Astrocyte (in vitro differentiated cells and primary cell): ENCODE measurements at places on chromosomes 4 and X.

DNA sequence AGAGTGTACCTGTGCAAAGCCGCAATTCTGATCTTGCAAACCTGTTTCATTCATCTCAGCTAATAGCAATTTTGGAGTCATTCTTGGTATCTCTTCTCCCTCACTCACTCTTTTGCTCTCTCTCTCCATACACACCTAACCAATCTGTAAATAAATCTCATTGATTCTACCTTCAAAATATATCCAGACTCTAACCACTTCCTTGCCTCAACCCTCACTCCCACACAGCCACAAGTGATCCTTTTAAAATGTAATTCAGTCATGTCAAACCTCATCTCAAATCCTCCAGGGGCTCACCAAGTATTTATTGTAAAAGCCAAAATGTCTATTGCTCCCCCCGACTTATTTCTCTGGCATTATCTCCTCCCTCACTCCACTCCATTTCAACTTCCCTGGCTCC lies 51.7 kb upstream of the SLC10A4 start:
- no peak for DNase-seq

DNA sequence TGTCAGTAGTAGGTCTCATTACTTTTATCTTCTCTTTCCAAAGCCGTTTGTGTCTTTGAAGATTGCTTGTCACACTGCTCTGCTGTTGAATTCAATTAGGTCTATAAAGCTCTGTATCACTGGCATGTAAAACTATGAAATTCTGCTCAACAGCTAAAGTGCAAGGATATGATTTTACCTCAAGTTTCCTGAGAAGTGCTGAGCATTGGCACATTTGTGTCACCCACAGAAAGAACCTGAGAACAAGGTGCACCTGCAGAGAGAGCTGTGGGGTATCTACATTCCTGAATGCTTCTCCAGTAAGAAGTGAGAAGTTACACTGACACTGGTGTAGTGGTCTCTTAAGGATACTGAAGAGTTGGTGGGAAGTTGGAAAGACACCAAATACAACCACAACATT lies 274.0 kb downstream of the INPP4B start:
- no peak for DNase-seq

DNA sequence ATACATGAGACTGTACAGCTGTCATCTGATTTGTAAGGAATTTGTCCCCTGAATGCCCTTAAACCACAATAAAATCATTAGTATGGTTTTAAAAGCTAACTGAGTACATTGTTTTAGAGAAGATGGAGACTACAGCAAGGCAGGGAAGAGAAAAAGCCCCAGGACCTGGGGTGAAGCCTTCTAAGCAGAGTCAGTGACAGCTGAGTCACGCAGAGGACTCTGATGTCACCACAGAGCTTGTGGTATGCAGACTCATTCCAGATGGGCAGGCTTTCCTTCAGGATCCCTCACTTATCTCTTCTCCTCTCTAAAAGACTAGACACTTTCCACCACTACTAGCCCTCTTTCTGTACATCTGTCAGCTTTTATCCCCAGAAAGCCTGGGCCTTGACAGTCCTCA lies 97.1 kb upstream of the ATOH1 start:
- DNase-seq = peak; percentile 3

GRCh38 chrX:2468261-2469195 lies 32.2 kb downstream of the DHRSX start:
- DNase-seq = no peak

GRCh38 chr4:145098675-145099037 lies 545 bp downstream of the ABCE1 start:
- DNase-seq = peak; percentile 64

- no peak for DNase-seq
Measured at GRCh38 chr4:17491196-17491595, 20.7 kb downstream of the QDPR start.

- DNase-seq = peak; percentile 85
Measured at GRCh38 chrX:45011131-45011530, 138.1 kb downstream of the KDM6A start.

- peak; percentile 40 for DNase-seq
Measured at GRCh38 chrX:72046447-72046846, 85.3 kb downstream of the RTL5 start.

DNA sequence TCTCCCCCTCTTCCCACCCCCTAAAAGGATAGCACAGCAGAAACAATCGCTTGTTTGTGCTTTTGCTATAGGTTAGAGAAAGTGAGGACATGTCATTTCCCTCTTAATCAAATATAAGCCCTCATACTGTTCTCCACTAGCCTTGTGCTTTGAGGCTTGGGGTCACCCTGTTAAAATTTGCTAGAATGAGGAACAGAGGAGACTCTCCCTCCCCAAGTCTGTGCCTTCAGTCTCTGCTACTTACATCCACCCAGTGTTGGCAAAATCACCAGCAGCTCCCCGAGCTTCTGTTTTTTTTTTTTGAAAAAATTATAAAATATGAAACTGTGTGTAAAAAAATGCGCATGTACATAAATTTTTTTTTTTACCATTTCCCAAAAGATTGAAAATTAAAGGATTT lies 19.3 kb downstream of the KLF3 start:
- no peak for DNase-seq

DNA sequence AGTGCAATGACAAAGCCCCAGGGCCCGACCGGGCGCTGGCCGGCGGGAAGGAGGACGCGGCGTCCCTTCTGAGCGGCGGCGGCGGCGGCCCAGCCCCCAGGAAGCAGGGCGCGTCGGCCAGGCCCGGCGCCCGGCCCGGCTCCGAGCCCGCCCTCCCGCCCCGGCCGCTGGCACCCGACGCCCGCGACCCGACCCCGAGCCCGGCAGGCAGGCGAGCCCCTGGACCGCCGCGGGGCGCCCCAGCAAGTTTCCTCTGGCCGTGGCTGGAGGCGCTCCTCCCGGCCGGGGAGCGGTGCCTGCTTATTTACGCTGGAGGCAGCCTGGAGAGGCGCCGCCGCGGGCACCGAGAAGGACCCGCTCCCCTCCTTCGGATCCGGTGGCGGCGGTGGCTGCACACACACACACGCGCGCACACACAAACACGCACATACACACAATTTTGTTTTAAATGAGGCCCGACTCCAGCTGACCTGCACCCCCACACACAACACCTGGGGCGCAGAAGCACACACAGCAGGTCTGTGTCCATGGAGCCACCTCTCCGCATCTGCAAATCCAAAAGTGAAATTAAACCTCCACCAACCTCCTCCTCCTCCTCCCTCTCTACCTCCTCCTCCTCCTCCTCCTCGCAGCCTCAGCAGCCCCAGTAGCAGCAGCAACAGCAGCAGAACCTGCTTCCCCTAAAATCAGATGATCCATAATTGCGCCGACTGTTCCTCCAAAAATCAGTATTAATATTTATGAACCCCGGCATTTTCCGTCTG lies 669 bp downstream of the IRF2 start:
- peak; percentile 32 for DNase-seq

DNA sequence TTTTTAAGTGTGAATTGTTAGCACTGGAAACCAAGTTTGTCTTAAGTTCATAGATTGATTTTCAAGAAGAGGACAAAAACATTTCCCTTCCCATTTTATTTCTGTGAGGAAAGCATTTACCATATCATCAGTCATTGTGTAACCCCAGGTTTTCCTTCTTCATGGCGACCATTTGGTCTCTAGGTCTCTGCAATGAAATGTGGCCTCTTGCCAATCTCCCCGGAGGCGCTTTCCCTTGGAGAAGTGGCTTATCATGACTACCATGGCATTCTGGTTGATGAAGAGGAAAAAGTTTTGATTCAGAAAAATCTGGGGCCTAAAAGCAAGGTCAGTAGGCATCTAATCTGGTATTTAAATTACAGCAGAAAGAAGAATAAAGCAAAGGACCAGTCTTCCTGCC lies 54.4 kb downstream of the ADD1 start:
- DNase-seq = no peak

GRCh38 chr4:53865054-53865453 lies 199.4 kb downstream of the CHIC2 start:
- no peak for DNase-seq

GRCh38 chr4:168811786-168812651 lies 198.0 kb downstream of the CBR4 start:
- DNase-seq = peak; percentile 85

DNA sequence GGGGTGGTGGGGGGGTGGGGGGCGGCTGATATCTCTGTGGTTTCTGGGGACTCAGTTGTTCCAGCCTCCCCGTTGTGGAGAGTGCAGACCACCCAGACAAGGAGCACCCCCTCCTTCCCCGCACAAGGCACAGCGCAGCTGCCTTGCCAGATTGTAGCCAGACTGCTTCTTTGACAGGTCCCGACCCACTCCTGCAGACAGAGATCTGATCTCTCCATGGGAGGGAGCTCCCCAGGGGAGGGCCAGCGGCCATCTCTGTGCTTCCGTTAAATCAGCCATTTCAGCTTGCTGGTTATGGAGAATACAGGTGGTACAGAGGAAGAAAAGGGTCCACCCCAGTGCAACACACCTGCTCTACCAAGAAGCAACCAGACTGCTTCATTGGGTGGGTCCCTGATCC lies 80.8 kb downstream of the FGF16 start:
- no peak for DNase-seq

DNA sequence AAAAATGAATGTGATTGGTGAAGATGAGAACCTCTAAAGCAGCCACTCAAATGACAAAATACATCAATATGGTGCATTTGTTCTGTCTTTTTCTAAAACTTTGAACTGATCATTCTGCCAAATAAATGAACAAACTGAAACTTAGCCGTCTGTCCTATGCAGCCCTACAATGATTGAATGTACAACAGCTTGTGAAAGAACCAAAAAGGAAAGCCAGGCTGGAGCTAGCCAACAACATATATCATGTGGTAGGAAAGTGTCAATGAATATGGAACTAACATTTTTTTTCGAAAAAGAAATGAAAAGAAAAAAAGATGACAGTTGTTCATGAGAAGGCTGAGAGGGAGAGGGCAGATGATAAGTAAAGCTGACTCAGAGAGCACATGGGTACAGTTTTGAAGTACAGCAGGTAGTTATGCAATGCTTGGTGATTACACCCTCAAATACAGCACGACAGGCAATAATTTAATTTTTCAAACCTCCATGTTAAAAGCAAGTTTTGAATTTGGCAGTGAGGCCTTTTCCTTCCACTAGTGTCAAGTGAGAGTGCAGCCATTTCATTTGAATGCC lies 21.2 kb upstream of the SLC7A11 start:
- peak; percentile 22 for DNase-seq

- DNase-seq = peak; percentile 58
Measured at GRCh38 chr4:13917015-13917414, 289.5 kb upstream of the BOD1L1 start.

- no peak for DNase-seq
Measured at GRCh38 chrX:33298622-33299021, 87.3 kb upstream of the DMD start.
